ENCODE measurements at places on chromosomes 7 and 10.

- DNase-seq, result no peak
These were observed 286.4 kb downstream of the ARHGAP12 start for GRCh38 chr10:31642281-31642680.

- DNase-seq, result no peak
These were observed 8.1 kb downstream of the ADCK2 start for GRCh38 chr7:140680886-140681285.

GRCh38 chr7:117707080-117707479, 166.2 kb downstream of the CTTNBP2 start:
- no peak for DNase-seq

DNA sequence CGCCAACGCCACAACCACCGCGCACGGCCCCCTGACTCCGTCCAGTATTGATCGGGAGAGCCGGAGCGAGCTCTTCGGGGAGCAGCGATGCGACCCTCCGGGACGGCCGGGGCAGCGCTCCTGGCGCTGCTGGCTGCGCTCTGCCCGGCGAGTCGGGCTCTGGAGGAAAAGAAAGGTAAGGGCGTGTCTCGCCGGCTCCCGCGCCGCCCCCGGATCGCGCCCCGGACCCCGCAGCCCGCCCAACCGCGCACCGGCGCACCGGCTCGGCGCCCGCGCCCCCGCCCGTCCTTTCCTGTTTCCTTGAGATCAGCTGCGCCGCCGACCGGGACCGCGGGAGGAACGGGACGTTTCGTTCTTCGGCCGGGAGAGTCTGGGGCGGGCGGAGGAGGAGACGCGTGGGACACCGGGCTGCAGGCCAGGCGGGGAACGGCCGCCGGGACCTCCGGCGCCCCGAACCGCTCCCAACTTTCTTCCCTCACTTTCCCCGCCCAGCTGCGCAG, 424 bp downstream of the EGFR start:
- DNase-seq, result no peak

- DNase-seq, result no peak
These were observed 31.0 kb upstream of the PWWP2B start for GRCh38 chr10:132366006-132366405.

- no peak for DNase-seq
These were observed 2.4 kb upstream of the AIFM2 start for GRCh38 chr10:70135046-70135445.

DNA sequence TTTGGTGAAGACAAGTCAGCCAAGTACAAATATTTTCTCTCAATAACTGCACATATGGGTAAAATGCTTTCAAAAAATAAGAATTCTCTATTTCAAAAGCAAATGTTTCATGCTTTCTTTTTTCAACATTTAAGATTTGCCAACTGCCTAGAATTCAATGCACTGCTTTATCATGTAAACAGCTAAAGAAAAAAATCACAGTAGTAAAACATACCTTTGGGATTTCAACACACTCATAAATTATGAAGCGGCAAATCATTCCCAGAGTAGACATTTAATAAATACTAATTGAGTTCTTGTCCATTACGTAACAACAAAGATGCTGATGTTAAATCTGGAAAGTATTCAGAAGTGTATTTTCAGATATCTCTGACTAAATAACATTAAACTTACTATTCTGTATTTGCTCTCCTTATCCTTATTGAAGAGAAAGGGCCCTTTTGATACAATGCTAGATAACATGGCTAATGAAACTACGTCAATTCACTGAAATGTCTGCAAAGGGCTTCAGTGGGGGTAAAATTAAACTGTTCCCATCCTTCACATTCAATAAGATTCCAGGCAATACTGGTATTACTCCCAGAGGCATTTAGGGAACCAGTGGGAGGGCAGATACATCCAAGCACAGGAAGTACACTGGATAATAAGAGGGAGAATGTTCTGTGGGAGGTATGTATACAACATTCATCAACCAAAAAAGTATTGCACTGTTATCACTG, 13.9 kb downstream of the NAPEPLD start:
- DNase-seq, result no peak

DNA sequence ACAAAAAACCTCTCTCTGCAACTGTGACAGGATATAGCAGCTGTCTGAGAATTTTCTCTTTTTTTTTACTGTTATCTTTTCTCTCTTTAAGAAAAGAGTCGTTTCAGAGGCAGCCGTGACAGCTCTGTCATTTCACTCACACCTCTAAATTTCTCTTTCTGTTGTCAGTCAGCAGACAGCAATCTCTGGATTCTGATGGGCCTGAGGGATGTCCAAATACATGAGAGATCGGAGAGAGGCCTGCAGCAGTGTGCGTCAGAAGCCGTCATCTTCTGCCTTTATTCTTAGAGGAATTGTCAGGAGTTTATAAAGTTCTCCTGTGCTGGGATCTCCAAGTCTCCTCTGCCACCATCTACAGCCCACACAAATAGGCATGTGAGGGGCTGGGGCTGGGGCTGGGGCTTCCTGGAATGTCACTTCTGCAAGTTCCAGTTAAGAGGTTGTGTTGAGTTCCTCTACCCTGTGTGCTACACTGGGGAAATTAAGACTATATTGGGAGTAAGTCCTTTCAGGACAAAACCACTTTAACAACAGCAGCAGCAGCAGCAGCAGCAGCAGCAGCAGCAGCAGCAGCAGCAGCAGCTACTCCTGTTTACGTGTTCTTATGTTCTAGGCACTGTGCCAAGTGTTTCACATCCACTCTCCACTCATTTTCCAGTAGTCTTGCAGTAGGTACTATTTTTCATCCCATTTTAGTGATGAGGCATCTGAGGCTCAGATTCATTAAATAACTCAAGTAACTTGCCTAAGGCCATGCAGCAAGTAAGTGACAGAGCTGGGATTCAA, 541.3 kb downstream of the LRMDA start:
- no peak for DNase-seq

GRCh38 chr10:17206210-17206709, 4.8 kb upstream of the TRDMT1 start:
- DNase-seq, result no peak
